ENCODE measurements at places on chromosomes 11 and 22.

- DNase-seq = no peak
Observed at GRCh38 chr11:36890841-36891240, 292.8 kb upstream of the RAG2 start.

GRCh38 chr11:20616920-20617319, 17.5 kb downstream of the SLC6A5 start:
- DNase-seq = no peak

GRCh38 chr11:93396316-93396715, 65.8 kb downstream of the DEUP1 start:
- no peak for DNase-seq

- no peak for DNase-seq
Observed at GRCh38 chr11:10488121-10488933, 33.3 kb downstream of the AMPD3 start.

DNA sequence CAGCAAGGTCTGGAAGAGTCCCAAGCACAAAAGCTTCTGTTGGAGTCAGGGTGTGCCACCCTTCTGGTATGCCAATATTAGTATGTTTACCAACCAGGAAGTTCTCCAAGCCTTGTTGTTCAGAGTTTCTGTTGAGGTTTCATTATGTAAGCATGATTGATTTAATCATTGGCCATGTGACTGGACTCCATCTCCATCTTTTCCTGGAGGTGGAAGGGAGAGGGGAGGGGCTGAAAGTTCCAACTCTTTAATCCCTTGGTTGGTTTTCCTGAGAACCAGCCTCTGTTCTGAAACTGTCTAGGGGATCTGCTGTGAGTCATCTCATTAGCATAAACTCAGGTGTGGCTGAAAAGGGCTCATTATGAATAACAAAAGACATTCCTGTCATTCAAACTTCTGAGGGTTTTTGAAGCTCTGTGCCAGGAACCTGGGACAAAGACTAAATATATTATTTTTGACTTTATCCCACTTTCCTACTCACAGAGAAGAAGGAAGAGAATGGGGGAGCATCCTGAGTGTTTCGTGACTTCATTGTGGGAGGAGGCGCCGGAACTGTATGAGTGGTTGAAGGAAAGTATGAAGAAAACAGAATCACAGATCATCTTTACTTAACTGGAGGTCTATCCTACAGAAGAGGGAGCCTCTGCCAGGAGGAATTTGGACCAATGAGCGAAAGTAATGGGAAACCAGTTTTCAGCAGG, 138.2 kb downstream of the NECTIN1 start:
- no peak for DNase-seq

- no peak for DNase-seq
Observed at GRCh38 chr22:32998373-32998772, 59.8 kb downstream of the SYN3 start.

DNA sequence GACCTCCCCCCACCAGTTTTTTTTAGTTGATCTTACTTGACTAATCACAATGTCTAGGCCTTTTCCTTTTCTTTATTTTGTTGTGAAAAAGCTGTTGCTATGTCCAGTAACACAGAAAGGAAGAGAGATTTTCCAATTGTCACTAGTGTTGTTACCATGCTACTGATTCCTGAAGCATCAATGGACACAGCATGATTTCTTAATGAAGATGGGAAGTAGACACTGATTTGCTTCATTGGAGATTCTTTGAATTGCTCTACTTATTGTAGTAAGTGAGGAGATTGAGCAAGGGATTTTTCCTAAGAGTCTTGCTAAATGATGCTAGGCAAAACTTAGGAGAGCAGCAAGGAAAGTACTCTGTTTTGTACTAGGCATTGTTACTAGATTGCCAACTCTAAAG, 4.6 kb downstream of the AASDHPPT start:
- DNase-seq = no peak

DNA sequence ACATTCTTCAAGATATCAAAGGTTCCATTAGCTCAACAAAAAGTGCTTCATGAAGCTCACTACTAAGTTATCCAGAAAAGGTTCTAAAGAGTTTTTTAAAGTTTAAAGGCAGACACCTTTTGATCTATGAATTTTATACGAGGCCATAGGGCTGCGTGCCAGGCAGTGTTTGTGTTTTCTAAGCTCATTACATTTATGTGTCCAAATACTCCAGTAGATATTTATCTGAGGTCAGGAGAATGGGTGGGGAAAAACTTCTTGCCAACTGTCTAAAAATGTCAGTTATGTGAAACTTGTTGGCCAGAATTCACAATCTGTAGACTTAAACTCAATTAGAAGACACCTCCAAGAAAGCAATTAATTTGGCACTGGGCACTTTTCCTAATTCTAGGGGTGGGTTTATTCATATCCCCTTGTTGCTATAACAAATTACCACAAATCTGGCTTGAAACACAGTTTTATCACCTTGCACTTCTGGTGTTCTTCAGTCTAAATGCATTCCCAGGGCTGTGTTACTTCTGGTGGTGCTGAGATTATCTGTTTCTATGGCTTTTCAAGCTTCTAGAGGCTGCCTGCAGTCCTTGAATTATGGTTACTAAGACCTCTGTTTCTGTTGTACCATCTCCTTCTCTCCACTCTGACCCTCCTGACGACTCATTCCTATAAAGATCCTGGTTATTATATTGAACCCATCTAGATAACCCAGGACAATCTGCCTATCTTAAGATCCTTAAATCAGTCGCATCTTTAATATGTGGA, 1030.4 kb upstream of the CNTN5 start:
- DNase-seq = no peak

DNA sequence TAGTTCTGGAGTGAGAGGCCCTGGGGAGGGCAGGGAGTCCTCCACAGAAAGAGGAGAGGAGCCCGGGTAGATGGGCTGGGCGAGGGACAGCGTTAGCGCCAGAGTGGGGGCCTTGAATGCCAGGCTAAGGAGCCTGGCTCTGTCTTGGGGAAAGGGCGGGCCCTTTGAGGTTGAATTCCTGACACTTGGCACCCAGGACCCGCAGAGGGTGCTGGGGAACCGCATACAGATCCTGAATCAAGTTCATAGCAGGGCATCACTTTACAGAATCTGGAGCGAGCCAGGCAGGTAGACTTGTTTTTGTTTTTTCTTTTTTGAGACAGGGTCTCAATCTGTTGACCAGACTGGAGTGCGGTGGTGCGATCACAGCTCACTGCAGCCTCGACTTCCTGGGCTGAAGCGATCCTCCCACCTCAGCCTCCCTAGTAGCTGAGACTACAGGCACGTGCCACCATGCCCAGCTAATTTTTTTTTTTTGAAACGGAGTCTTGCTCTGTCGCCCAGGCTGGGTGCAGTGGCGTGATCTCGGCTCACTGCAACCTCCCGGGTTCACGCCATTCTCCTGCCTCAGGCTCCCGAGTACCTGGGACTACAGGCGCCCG, 6.1 kb downstream of the CARNS1 start:
- DNase-seq = no peak

GRCh38 chr22:20782596-20783299, 8.8 kb downstream of the SERPIND1 start:
- DNase-seq = no peak

Measured in NB4 (cell line).